ENCODE measurements at places on chromosomes 13 and 19.
A peak's percentile ranks its signal among the peaks of the same experiment; 100 is the strongest.

DNA sequence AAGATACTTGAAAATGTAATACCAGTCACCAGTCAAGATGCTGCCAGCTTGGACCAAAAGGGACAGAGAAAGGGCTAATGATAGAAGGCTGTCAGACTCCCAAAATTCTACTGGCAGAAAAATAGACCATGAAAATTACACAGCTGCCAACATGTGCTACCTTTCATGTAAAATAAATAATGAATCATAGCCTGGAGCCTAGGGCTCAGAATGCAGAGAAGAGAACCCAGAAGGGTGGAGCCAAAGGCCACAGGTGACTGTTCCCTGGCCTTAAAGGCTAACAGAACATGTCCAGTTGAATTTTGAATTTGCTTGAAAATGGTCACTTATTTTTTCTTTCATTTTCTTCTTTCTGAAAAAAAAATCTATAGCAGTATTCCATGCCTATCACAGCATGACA lies 1827.0 kb upstream of the MIR17HG start:
- DNase-seq, result no peak

DNA sequence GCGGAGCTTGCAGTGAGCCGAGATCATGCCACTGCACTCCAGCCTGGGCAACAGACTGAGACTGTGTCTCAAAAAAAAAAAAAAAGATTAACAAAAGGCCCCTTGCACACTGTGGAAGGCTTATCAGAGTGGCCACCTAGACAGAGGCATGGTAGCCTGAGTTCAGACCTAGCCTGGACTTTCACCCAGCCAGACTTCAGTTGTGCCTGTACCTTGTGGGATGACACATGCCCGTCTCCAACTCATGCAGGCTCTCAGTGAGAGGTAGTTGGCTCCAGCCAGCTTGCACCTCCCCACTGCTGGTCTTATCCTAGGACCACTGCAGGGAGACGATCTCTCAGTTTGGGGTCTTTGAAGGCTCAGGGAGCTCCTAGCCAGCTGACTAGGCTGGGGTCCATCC lies 52.2 kb downstream of the GATAD2A start:
- DNase-seq, result no peak

GRCh38 chr19:294946-295686 lies 3.9 kb upstream of the PLPP2 start:
- DNase-seq, result peak; percentile 93

DNA sequence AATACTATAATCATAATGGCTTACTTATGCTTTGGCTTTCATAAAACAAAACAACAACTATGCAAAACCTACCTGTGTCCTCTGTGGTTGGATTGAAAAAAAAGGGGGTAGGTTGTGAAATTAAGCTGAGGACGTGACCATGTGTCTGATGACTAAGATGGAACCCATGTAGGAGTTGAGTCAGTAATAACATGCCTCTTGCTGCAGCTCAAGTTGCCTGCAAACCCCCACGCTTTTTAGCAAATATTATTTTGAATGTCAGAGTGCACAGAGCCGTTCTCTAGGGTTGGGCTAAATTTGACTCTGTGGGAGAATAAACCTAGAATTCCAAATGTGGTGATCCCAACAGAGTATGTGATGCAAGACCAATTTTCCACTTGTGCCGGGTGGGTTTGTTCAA lies 209.3 kb downstream of the KCNRG start:
- DNase-seq, result no peak

DNA sequence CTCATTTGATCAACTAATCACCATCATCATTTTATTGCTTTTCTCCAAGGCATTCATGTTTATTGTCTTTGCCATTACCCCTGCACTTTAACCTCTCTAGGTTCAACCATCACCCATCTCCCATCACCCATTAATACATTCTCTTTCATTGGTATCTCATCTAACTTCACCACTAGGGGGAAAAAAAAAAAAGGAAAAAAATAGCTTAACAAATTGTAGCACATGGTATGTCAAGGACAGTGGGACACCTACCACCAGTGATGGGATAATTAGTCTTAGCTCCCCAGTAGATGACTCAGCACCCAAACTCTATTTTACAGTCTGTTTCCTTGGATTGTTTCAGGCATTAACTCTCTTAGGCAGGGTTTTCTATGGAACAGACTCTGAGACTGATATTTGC lies 1770.2 kb upstream of the MIR17HG start:
- DNase-seq, result no peak

- no peak for DNase-seq
Observed at GRCh38 chr13:27273658-27274425, 3.2 kb downstream of the RASL11A start.

GRCh38 chr13:105778196-105778595 lies 757.3 kb downstream of the EFNB2 start:
- DNase-seq, result no peak

DNA sequence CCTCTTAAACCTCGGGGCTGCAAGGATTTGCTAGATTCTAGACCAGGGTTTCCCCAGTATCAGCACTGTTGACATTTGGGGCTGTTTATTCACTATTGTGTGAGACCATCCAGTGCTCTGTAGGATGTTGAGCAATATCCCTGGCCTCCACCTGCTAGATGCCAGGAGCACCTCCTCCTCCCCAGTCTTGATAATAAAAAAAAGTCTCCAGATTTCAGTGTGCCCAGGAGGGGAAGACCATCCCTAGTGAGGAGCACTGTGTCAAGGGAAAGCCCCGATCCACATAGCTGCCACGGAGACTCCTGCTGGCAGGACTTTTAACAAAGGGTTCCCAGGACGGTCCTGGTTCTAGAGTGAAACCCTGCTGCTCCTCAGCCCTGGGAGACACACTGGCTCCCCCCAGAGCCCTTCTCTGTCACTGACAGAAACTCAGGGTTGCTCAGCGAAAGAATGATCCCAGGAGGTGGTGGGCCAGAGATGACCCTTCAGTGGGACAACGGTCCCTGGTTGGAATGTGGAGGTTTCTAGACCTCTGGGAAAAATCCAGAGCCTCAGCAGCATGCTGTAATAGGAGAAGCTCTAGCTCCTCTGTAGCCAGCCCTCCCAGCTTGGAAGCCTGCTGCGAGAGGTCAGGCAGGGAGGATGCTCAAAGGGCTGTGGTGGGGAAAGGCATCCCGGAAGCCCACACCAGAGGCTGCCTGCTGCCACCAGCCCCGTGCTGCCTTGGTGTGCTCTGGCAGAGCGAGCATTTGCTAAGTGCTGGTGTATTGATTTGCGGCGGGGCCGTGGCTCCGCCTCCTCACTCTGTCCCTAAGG lies 20.3 kb downstream of the LYL1 start:
- DNase-seq, result peak; percentile 85

GRCh38 chr19:51965583-51965982 lies 21.1 kb downstream of the ZNF350 start:
- DNase-seq, result no peak
